ENCODE measurements at places on chromosomes 5 and 9.
A peak's percentile ranks its signal among the peaks of the same experiment; 100 is the strongest.

DNA sequence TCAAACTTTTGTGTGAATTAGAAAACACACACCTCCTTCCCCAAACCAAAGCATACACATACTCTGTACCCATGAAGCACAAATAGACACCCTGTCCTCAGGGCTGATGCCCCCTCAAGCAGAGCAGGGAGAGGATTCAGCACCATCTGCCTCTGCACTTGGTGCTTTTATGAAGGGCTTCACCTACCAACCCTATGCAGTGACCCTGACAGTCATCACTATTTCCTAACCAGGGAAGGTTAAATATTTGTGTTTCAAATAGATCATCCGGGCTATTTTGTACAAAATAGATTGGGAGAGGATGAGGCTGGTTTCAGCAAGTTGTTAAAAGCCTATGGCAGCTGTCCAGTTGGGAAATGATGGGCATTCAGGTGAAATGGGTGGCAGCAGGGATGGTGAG lies 396.2 kb downstream of the ZSWIM6 start:
- no peak for DNase-seq

DNA sequence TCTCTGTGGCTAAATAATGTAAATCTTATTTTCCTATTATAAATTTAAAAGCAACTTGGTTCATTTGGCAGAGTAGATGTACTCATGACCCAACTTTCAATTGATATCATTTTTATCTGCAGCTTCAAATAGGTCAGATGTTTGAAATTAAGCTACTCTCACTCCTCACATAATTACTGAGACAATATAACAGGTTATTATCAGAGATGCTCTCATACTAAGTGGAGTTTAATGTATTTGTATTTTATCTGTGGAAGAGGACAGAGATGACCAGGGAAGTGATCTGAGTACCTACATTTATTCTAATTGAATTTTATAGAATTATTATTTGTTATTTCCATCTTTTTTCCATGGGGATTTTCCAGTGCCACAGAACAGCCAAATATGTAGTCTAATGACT lies 177.4 kb upstream of the PRLR start:
- no peak for DNase-seq

GRCh38 chr5:180673371-180674089 lies 24.1 kb upstream of the FLT4 start:
- DNase-seq = no peak

GRCh38 chr9:89319015-89319905 lies 960 bp downstream of the SECISBP2 start:
- DNase-seq = no peak

DNA sequence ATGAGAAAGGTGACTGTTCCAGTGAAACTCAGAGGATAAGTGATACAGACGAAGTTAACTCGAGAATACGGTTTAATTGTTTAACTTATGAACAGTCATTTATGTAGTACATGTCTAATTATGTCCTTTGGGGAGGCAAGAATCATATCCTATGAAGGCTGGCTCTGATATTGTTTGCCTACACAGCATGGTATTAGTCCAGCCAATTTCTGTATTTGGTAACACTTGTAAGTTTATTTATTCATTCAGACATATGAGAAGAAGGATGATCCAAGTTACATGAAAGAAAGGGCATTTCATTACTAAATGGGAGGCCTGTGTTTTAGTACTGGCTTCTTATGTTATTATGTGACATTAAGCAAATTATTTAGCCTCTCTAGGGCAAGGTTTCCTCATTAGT lies 199.7 kb downstream of the NNT start:
- DNase-seq = no peak

- DNase-seq = no peak
Measured at GRCh38 chr5:116789522-116789921, 214.9 kb upstream of the SEMA6A start.

- DNase-seq = peak; percentile 67
Measured at GRCh38 chr5:37839407-37840052, at the start of gene GDNF. GDNF (minus strand) TSS chr5:37840041; CDS start chr5:37834796, 5,245 bp downstream.

GRCh38 chr5:141084487-141084989 lies 9.9 kb upstream of the PCDHB2 start:
- DNase-seq = peak; percentile 57

- no peak for DNase-seq
Measured at GRCh38 chr9:96487029-96487396, 37.0 kb downstream of the HABP4 start.

DNA sequence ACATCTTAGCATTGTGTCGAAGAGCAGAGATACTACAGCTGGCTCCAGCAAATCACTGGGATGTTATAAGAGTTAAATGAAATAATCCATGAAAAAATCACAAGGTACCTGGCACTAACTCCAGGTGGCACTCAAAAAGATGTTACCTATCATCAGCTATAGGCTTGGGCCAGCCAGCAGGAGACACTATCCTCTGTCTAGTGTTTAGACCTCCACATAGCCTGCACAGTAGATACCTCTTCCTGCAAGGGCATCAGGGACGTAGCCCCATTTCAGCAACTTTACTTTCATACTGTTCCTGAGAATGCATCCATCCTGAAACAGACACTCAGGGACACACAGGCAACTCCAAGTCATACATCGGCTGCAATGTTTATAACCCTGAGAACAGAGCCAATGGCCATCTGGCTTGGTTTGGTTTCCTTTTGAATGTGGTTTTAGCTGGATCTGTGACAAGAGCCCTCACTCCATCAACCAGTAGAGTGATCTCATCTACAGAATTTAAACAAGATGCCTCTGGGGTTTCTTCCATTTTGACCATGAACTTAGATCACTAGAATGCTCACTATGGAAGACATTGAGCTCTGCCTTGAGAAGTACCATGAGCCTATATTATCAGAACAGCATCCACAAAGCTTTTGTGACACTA lies 69.9 kb downstream of the TLE1 start:
- DNase-seq = no peak

- DNase-seq = no peak
Measured at GRCh38 chr5:75558981-75559632, 47.4 kb downstream of the POLK start.

GRCh38 chr9:73643379-73644013 lies 491.8 kb downstream of the ANXA1 start:
- no peak for DNase-seq

DNA sequence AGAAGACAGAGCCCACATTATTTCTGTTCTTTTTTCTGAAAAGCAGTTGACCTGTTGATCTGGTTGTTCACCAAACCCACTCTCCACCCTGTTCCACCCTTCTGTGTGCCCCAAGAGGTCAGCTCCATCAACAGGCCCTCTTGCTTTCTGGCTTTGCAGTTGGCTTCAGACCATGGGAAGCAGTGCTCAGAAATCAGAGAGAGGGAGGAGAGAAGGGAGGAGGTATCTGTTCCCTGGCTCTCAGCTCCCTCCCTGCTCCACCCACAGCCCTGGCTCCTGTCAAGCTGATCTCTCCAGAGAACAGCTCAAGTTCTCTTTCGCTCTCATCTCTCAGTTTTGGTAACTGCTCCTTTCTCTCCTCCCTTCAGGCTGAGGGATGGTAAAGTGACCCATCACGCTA lies 144.2 kb upstream of the RAI14 start:
- no peak for DNase-seq

DNA sequence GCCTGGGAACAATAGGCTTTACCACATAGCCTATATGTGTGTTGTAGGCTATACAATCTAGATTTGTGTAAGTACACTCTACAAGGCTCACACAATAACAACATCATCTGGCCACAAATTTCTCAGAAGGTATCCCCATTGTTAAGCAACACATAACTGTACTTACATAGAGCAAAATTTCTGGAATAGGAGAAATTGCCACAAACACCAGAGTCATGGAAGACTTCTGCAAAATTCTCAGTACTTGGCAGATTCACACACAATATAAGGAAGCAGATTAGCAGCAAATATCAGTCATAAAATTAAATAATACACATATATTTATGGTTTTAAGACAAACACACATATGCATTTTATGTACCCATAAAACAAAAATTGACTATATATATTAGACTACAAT lies 16.4 kb downstream of the GNAQ start:
- no peak for DNase-seq

GRCh38 chr9:14383294-14383693 lies 69.4 kb upstream of the NFIB start:
- DNase-seq = no peak

DNA sequence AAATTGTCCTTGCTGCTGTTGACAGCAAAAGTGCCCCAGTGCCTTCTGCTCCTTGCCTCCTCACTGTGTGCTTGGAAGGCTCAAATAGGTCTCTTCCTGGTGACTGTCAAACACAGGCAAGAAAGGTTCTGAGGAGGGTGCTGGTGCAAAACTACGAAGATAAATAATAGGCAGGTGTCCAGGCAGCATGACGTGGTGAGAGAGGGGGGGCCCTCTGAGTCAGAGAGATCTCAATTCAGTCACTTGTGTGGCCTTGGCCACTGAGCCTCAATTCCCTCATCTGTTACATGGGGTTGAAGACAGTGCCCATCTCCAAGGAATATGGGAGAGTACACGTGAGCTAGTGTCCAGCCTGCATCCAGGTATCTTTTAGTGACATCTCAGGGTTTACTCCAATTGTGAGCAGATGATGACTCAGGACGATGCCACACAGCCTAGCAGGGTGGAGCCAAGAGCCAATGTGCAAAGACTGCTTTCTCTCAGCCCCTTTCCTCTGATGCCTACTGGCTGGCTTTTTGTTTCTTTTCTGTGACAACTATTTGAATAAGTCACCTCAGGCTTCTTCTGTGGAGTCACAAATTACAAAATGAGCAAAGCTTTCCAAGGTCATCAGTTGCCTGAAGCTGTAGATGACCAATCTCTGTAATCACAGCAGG lies 29.7 kb upstream of the SMIM32 start:
- no peak for DNase-seq

- no peak for DNase-seq
Measured at GRCh38 chr5:41048986-41049385, 22.2 kb downstream of the MROH2B start.

- DNase-seq = no peak
Measured at GRCh38 chr5:120435129-120435528, 29.0 kb upstream of the PRR16 start.

GRCh38 chr5:36070687-36071571 lies 4.2 kb upstream of the UGT3A2 start:
- DNase-seq = no peak

DNA sequence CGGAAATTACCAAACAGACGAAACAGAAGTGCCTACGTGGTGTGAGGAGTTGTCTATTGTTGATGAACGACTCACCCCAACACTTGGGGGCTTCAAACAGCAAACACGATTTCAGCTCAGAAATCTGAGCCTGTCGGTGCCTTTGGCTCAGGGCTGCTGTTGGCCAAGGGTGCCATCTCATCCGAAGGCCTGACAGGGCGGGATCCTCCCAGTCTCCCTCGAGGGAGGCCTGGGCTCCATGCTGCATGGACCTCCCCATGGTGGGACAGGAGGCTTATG lies 1.3 kb downstream of the LRRC14B start:
- no peak for DNase-seq

GRCh38 chr9:99919930-99920329 lies 13.5 kb downstream of the STX17 start:
- DNase-seq = no peak

GRCh38 chr5:172399336-172399735 lies 55.0 kb downstream of the SH3PXD2B start:
- no peak for DNase-seq

DNA sequence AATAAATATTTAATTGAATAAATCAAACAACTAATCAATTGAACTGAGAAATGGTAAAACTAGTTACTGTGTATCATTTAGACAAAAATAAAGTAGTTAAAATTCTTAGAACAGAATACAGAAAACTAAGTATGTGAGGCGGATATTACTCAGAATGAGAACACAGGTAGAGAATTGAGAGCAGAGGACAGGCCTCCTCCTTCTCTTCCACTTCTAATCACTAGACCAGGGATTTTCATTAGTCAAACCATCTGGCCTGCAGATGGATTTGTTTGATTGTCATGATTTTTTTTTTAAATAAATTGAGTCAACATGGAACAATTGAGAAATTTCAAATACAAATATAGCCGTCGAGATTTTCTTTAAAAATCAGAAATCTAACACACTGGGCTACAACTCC lies 198.6 kb upstream of the HMHB1 start:
- DNase-seq = no peak

GRCh38 chr9:112868461-112868860 lies 22.2 kb downstream of the SLC46A2 start:
- DNase-seq = no peak

DNA sequence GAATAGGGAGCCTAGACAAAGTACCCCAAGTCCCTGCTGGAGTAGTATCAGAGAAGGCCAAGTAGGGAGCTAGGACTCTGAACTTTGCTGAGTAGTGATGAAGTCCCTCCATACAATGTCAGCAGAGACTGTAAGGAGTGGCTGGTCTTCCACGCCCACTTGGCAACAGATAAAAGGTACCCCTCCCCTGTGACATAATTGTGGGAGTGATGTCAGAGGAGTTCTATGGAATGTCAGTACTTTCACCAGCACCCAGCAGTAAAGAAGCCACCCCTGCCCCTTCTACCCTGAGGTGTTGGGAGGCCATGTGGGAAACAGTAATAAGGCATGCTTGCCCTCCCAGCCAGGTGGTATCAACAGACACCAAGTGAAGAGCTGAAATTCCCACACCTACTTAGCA lies 143.9 kb downstream of the SLIT3 start:
- DNase-seq = no peak

- DNase-seq = no peak
Measured at GRCh38 chr5:115575167-115576070, 26.9 kb downstream of the TICAM2 start.

GRCh38 chr5:7866196-7866595 lies 2.6 kb downstream of the FASTKD3 start:
- DNase-seq = no peak

DNA sequence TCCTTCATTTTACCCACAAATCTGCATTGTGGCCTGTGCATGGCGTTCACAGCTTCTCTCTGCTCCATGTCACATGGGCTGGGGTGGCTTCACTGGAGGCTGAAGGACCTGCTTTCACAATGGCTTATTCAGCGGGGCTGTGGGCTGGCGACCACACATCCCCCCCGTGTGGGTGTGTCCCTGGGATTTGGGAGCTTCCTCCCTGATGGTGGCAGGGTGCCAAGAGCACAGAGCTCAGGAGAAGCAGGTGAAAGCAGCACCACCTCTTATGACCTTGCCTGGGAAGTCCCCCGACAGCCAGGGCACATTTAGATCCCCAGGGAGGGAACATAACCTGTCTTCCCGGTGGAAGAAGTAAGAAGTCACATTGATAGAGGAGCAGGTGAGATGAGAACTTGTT lies 5.0 kb upstream of the MED10 start:
- DNase-seq = no peak

- DNase-seq = no peak
Measured at GRCh38 chr9:113519426-113520108, 56.0 kb downstream of the RGS3 start.

DNA sequence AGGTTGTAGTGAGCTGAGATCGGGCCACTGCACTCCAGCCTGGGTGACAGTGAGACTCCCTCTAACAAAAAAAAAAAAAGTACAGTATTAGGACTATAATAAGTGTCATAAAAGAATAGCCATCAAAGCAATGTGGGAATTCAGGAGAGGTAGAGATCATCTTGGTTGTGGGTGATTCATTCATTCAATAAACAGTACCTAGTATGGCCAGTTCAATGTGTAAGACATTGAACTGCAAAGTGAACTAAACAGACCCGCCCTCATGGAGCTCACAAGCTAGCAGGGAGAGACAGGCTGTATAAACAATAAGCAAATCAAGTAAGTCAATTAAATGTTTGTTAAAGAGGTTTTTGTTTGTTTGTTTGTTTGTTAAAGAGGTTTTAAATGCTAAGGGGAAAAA lies 146.1 kb upstream of the RANBP3L start:
- DNase-seq = no peak
